ENCODE measurements at places on chromosomes 2 and 18. TPM values are rescaled to one million over a fixed set of nuclear protein-coding genes. Genes with fewer than 3 reads are reported as not detected.

DNAJC5G gene
- polyA plus RNA-seq = not detected

SLC25A52 gene
- polyA plus RNA-seq = not detected

KRTCAP3 gene
- polyA plus RNA-seq = 4.0 TPM

CD207 gene
- not detected for polyA plus RNA-seq

WBP1 gene
- polyA plus RNA-seq = 220 TPM

FANCL gene
- polyA plus RNA-seq = 75.9 TPM

Data from neural cell (in vitro differentiated cells).